ENCODE measurements at places on chromosomes 1 and 21.

DNA sequence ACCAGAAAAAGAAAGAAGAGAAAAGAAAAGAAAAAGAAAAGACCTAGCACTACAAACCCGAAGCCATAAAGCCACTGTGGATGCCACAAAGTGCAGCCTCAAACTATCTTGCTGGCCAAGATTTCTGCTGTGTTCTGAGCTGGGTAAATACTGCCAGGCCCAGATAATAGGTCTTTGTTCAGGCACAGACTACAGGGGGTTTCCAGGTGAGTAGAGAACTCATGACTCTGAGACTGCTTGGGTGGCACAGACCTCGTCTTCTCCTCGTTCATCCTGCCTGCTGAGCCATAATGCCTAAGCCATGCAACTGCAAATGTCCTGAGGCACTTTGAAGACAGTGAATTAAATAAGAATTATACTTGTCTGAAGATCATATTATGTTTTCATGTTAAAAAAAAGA lies 651.8 kb downstream of the LMO4 start:
- no peak for DNase-seq

- peak; percentile 61 for DNase-seq
Measured at GRCh38 chr1:234874291-234875288, 254.0 kb downstream of the TOMM20 start.

GRCh38 chr21:46250146-46250725 lies 21.7 kb upstream of the LSS start:
- no peak for DNase-seq

- no peak for DNase-seq
Measured at GRCh38 chr1:41939194-41939593, 20.5 kb upstream of the HIVEP3 start.

DNA sequence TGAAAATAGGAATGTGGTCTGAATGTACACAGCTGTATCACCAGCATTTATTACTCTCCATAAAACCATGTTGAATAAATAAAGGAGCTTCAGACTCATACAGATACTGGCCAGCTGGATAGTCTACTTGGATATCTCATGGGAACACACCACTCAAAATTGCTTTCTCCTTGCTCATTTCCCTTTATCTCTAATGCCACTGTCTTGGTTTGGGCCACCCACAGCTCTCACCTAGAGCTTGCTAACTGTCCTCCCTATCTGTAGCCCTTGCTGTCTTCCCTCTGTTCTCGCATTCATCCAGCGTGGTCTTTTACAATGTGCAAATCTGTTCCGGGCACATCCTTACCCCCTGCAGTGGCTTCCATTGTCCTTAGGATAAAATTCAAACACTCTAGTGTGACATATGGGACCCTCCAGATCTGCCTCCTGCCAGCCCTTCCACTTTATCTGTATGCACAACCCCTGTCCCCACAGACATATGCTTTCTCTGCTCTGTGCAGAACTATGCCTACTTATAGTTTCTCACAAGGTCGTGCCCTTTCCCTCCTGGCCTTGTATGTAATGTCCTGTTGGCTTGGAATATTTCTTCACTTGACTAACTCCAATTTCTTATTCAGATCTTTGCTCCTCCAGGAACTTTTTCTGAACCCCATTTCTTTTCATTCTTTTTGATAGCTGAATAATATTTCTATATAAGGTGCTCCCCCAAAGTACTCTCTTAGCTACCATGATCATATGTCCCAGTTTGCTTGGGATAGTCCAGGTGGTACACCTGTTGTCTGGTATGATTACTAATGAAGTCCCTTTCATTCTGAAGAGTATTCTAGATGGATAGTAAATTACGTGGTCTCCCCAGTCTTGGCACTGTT lies 2.9 kb downstream of the FLVCR1 start:
- DNase-seq, result no peak

GRCh38 chr1:180973369-180973768 lies 49.3 kb downstream of the STX6 start:
- no peak for DNase-seq

GRCh38 chr21:38273745-38274542 lies 17.2 kb downstream of the KCNJ15 start:
- peak; percentile 89 for DNase-seq

GRCh38 chr1:153563483-153563901 lies 2.2 kb downstream of the S100A2 start:
- DNase-seq, result no peak

GRCh38 chr1:170660871-170661645 lies 2.9 kb upstream of the PRRX1 start:
- DNase-seq, result peak; percentile 30

GRCh38 chr1:227185291-227185690 lies 133.0 kb downstream of the CDC42BPA start:
- no peak for DNase-seq

DNA sequence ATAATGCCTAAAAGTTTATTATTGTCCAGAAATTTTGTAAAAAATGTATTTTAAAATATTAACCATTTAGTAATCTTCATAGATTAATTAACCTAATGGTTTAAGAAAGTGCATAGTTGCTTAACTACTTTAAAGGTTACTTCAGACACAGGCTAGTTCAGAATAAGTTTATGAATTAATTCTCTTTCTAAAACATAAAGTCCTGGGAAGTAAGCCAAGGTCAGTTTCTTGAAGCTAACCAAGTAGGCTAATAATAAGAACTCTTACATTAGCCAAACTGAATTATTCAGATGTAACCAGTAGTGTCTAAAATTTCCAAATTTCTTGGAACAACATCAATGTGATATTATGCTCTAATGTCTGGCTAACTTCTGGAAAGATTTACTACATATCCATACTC lies 790.4 kb downstream of the NCAM2 start:
- no peak for DNase-seq

DNA sequence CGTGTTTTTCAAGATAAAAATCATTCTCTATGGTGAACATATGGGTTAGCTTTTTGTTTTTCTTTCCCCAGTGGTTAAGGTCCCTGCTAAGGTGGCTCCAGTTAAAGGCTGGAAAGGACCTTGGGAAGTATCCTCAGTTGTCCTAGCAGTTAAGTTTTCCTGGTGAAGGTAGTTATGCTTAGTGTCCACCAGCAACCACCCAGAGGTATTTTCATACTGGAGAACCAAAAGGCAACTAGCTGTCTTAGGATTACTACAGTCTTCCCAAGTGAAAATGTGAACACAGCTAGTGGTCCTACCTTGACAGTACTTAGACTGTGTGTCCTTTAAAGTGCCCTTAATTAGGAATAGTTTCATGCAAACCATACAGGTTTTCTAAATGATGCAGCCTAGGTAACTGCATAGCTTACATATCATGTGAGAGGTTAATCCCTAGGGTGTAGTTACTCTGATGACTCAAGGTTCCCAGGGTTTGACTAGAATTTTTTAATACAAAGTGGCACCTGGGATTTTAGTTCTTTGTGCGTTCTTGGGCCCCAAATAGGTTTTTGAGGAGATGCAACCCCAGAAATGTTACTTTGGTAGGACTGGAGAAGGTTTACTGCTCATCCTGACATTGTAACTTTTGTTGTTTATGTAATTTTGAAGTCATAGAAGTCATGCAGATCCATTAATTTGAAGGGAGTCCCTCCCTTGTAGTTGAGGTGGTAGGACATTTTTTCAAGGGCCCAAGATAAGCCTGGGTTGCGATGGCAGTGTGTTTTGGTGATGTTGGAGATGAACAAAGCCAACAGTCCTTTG lies 36.5 kb downstream of the YY1AP1 start:
- DNase-seq, result no peak

DNA sequence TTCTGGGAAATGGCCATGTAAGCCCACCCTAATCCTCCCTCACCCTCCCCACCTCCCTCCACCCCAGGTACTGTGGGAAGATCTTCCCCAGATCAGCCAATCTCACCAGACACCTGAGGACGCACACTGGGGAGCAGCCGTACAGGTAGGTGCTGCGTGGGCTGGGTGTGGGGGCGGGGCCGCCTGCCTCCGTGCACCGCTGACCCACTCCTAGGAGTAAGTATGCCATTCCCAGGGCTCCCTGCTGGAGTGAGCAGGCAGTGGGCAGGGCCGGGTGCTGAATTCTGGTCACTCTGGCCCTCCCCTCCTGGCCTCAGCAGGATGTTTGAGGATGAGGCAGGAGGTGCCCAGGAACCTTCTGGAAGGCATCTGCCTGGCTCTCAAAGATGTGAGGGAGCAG lies 35.9 kb upstream of the ARHGEF16 start:
- DNase-seq, result no peak

DNA sequence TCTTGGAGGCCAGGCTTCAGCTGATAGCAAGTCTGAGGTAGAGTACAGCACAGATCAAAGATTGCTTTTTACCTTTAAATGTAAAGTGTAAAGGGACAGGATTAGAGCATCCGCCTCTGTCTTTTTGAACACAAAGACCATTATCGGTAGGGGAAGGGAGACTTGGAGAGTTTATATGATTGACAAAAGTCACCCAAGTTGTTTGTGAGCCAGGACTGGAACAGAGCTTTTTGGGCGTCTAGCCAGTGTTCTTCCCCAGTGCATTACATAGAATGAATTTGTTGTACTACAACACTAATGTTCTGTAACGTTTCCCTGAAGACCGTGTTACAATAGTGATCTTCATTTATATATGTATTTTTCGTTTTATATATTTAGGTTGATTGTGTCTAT lies 9.3 kb upstream of the PIGC start:
- DNase-seq, result no peak

GRCh38 chr1:18723701-18724411 lies 93.2 kb downstream of the PAX7 start:
- no peak for DNase-seq

Data from inflammatory macrophage treated with lipopolysaccharide for 1 hour (primary cell).